ENCODE measurements at places on chromosomes 5 and 9.
A peak's percentile ranks its signal among the peaks of the same experiment; 100 is the strongest.

DNA sequence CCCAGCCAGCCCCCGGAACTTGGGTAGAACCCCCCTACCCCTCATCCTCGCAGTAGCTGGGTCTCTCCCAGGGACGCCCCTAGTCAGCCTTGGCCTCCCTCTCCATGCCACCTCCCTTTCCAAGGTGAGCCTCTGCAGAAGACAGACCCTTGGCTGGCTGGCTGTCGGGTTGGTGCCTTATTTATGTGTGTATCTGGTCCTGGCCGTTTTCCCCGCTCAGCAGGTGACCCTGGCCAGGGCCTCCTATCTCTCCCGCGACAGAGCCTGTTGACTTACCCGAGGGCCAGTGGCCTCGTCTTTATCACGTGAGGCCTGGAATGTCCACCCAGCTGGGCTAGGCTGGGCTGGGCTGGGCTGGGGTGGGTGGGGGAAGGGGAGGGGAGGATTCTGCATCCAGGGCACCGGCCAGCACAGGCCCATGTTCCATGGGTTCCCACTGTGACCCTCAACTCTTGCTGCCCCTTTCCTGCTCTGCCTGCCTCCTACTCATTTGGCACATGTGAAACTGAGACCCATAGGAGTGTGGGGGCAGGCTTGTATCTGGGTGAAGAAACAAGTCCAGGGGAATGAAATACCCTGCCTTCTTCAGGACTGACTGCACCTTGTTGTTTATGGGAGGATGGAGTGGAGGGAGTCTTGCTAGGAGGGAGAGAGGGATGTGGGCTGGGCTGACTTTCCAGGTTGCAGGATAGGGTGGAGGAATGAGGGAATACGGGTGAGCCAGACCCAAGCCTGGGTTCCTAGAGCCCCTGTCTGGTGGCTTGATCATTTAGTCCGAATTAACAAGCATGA is 3.1 kb downstream of the CXXC5 start:
- DNase-seq = peak; percentile 52

DNA sequence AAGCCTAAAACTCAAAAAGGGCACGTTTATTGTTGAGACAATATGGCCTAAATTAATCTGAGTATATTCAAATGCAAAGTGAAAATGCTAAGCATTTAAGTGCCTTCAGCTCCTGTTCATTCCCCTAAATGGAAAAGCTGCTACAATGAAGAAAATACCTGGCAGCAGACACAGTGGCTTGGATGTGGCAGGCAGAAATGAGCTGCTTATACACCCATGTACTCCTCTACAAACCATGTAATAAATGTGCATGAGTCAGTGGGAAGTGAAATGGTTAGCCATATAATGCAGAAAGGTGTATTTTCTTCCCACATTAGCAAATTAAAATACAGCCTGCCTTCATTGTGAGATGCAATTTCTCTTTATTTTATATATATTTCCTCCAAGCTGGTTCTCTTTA is 859.2 kb upstream of the SEMA6A start:
- DNase-seq = no peak

GRCh38 chr9:99197124-99197630 is 24.6 kb downstream of the ALG2 start:
- DNase-seq = no peak

DNA sequence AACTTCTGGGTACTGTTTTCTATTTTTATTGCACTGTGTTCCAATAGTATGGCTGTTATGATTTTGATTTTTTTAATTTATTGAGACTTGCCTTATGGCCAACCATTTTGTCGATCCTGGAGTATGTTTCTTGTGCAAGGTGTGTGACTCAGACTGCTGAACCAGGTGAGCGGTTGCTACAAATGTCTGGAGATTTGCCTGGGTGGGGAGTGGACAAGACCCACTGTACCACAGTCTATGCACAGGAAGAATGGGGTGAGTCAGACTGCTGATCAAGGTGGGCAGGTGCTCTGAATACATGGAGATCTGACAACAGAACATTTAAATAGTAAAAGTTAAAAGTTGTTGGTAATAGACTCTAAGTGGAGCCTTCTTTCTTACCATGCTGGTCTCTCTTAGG is 609.2 kb downstream of the CSNK1G3 start:
- DNase-seq = no peak

DNA sequence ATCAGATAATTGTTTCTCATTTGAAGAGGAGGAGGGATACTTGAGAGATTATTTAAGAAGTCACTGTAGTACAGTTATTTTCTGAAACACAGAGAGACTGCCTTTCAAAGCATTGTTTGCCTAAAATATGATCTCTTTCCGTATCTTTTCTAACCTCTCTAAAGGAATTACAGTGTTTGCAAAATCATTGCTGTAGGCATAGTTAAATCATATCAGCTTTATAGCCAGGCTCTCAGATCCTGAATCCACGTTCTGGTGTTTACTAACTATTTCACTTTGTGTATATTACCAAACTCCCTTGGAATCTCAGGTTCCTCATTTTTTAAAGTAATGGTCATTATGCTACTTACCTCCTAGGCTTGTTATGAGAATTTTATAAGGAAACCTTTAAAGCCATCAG is 1151.6 kb upstream of the CDH9 start:
- no peak for DNase-seq

DNA sequence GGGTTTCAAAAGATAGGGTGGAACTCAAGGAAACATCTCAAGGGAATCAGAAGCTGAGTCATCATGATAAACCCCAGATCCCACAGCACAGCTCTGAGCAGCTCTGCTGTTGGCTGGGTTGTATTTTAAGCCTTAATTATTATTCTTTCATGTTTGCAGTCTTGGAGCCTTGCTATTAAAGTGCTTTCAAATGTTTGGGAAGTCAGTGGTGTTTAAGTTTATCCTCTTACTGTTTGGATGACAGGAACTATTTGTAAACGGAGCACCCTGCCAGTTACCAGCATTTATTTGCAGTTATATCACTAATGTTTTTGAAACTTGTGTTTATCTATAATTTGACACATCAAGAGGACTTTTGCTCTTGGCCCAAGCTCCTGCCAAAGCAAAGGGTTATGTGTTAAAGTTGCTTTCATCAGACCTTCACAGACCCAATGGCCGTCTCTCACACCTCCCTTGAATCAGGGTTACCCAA is 141.1 kb upstream of the SPDL1 start:
- peak; percentile 41 for DNase-seq

GRCh38 chr5:147177125-147177840 is 57.5 kb upstream of the STK32A start:
- DNase-seq = peak; percentile 89

DNA sequence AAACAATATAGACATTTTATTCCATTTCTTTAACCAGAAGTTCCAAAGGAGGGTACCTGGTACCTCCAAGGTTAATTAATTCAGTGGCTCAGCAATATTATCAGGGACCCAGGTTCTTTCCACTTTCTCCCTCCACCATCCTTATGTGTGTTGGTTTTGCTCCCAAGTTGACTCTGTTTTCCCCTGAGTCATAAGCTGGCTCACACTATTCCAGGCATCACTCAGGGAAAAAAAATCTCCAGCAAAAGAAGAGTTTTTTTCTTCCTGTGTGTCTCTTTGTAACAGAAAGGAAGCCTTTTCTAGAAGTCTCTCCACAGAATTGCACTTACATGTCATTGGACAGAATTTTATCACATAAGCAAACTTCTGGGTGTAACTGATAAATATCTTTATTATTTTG is 31.2 kb upstream of the GALNT10 start:
- DNase-seq = peak; percentile 36

GRCh38 chr5:77984587-77984986 is 208.4 kb upstream of the TBCA start:
- DNase-seq = no peak
